ENCODE measurements at places on chromosomes 2 and 18.
A peak's percentile ranks its signal among the peaks of the same experiment; 100 is the strongest.

DNA sequence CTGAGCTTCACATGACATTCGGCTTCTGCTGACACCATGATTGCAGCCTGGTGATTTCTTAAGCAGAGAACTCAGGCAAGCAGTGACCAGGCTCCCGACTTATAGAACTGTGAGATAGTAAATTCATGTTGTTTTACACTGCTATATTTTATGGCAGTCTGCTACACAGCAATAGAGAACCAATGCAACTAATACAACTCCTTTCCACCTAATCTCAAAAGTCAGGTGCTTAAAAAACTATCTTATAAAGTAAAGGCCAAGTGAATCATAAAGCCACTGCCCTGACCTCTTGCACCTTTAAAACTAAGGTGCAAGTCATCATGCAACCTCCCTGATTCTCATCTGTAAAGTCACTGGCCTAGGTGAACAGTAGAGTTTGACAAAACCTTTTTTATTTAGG lies 95.3 kb upstream of the GLS start:
- no peak for DNase-seq

GRCh38 chr2:238875101-238875470 lies 27.2 kb downstream of the TWIST2 start:
- DNase-seq: no peak

DNA sequence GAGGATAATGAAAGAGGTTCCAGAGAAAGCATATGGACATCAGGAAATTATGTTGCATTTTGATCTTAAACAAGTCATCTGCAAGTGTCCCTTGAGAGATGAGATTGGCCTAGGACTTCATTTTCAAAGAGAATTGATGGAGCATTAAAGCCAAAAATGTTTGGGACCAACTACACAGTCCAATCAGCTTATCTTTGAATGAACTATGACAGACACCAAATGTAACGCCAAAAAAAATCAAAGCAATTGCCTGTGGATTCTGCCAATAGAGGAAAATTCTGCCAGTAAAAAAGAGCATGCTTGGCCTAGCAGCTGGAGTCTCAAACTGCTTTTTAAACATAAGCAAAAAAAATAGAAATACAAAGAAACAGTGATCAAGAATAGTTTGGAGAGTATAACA lies 594.5 kb upstream of the CHAC2 start:
- no peak for DNase-seq

DNA sequence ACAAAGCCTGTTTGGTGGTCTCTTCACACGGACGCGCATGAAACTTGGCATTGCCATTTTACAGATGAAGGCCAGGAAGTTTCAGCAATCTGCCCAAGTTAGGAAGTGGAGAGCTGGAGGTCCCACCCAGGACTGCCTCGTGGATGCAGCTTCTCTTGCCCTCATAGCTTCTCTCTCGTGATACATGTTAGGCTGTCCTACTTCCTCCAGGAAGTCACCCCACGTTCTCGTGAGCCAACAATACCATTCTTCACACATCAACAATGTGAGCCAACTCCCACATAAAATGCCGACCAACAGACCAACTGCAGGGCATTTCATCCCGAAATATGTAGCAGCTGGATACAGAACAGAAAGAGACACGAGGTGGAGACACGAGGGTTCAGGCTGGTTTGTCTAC lies 85.3 kb downstream of the MREG start:
- no peak for DNase-seq

DNA sequence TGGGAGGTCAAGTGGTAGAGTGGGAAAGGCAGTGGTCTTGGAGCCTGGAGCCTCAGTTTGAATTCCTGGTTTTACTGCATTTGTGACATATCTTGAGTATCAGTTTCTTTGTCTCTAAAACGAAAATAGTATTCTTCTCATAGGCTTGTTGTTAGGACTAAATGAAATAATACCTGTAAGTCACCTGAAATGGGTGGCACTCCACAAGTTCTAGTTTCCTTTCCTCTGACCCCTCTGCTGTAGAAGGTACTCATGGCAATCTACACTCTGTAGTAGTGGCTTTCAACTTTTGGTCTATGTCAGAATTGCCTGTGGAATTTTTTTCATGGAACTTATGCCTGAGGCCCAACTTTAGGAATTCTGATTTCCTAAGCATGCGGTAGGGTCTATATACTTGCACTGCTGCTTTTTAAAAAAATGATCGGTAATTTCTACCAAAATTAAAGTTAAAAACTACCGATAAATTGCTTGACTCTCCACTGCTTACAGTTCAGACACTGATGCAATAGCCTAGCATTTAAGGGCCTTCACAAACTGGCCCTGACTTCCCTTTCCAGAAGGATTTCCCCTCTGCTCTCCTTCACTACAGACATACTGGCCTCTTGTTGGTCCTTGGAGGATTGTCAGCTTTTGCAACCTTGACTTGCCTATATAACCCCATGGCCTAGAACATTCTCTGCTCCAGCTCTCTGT lies 47.2 kb downstream of the PLEK start:
- no peak for DNase-seq

- peak; percentile 76 for DNase-seq
These were observed 54.0 kb downstream of the IL1RL2 start for GRCh38 chr2:102240640-102241370.

- DNase-seq: no peak
These were observed 47.9 kb upstream of the MAPRE2 start for GRCh38 chr18:34993289-34993688.

DNA sequence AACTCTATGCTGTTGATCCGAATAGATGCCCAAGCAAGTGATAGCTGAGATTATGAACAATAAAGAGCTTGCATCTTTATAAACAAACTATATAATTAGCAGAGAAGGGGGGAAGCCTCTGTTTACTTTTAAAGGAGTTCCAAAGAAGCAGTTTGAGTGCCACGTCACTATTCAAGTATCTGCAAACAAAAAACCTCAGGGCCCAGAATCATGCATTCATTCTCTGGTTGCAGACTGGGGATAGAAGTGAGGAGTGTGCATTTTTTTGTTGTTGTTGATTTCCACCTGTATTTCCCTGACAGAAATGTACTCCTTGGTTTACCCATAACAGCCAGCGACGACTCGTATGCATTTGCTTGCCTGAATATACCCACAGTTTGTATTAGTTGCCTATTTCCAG lies 264.3 kb downstream of the PTGR3 start:
- no peak for DNase-seq

GRCh38 chr2:120620025-120620793 lies 115.5 kb upstream of the GLI2 start:
- DNase-seq: no peak

Measured in stimulated activated CD8-positive, alpha-beta memory T cell treated with anti-CD3 and anti-CD28 coated beads, Interleukin-7, amount 100 ng/mL, for 1 hour (primary cell).